SK-N-SH treated with all-trans-retinoic acid at 6 μM for 48 hours (cell line): ENCODE measurements at places on chromosomes 13 and 19.

DNA sequence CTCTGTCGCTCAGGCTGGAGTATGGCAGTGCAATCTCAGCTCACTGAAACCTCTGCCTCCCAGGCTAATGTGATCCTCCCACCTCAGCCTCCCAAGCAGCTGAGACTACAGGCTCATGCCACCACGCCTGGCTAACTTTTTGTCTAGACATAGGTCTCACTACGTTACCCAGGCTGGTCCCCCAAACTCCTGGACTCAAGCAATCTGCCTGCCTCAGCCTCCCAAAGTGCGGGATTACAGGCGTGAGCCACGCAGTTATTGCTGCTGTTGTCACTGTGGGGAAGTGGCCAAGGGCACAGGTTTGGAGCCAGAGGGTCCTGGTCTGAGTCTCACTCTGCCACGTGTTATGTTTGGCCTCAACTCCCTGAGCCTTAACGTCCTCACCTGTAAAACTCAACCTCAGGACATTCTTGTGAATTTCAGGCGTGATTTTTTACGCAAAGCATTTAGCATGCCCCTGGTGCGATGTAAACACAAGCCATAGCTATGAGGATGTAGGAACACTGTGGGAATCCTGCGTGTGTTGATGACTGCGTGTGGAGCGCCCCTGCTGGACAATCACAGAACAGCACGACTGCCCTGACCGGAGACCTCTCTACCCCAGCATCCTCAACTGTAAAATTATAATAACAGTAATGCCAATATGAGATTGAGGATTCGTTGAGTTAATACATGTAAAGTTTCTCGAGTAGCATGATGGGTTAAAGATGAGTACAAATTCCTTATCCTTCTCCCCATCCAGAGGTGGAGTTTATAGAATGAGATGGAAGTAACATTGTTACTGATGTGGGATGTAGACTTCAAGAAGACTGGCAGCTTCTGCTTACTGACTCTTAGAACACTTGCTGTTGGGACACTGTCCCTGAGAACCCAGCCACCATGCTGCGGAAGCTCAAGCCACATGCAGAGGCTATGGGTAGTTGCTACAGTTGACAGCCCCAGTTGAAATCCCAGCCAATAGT, 41.8 kb upstream of the PNMA8B start:
- ATAC-seq = peak; percentile 89

GRCh38 chr19:869245-870177, 10.0 kb downstream of the CFD start:
- ATAC-seq = peak; percentile 74

DNA sequence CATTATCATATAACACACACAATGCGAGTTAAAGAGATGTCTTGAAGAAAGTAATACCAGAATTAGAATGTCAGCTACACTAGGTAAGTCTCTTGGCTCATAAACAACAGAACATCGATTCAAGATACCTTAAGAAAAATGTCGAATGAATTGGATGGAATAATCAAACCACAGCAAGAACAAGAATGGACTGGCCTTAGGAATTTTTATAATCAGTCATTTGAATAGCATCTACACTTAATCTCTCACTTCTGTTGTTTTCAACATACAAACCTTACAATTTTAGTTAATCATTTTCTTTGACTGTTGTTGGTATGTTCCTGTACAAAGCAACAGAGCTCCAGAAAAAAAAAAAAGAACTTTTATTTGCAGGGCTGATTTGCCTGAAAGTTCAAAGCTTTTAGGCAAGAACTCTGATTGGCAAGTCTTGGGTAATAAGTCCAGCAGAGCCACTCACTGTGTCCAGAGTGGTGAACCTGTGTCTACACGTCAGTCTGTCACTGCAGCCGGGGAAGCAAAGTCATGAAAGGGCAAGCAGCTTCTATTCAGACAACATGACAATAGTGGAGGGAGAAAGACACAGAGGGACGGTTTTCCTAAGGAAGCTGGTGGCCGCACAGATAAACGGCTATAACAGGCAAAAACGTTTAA, 1026.1 kb upstream of the MIR17HG start:
- no peak for ATAC-seq

- no peak for ATAC-seq
Measured at GRCh38 chr13:97695684-97696083, 257.8 kb upstream of the IPO5 start.

- no peak for ATAC-seq
Measured at GRCh38 chr19:4154571-4155312, 1.3 kb downstream of the CREB3L3 start.

- ATAC-seq = no peak
Measured at GRCh38 chr13:105196052-105196451, 1339.4 kb downstream of the EFNB2 start.

- ATAC-seq = peak; percentile 81
Measured at GRCh38 chr13:99686157-99686572, 184.9 kb downstream of the TM9SF2 start.

- ATAC-seq = no peak
Measured at GRCh38 chr19:49094505-49095482, 9.5 kb downstream of the SNRNP70 start.

GRCh38 chr13:21139374-21139773, 37.0 kb downstream of the SKA3 start:
- ATAC-seq = no peak

- ATAC-seq = no peak
Measured at GRCh38 chr13:26326562-26326961, 72.6 kb downstream of the CDK8 start.

GRCh38 chr19:50893047-50893736, 18.0 kb downstream of the KLK4 start:
- peak; percentile 49; the same call in 1 of the 3 replicates for ATAC-seq

- ATAC-seq = peak; percentile 60
Measured at GRCh38 chr13:102825400-102825799, 20.4 kb upstream of the ERCC5 start.

- no peak for ATAC-seq
Measured at GRCh38 chr13:76641056-76641455, 245.1 kb downstream of the KCTD12 start.

DNA sequence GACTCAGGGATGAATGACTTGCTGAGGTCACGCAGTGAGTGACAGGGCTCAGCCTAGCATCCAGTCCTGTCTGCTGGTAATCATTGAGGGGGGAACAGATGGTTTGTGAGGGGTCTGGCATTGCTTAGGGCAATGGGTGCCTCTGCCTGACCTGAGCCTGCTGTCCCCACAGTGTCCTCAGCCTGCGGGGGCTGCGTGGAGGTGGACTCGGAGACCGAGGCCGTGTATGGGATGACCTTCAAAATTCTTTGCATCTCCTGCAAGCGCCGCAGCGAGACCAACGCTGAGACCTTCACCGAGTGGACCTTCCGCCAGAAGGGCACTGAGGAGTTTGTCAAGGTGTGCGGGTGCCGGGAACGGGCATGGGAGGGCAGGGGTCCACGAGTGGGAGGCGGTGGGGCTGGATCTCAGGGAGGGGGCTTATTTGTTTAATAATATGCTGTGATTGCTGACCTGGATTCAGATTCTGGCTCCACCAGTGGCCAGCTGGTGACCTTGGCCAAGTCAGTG, 2.1 kb downstream of the SCN1B start:
- no peak for ATAC-seq

GRCh38 chr13:45167611-45168554, 33.0 kb downstream of the KCTD4 start:
- no peak for ATAC-seq

GRCh38 chr19:55866521-55866920, 30.2 kb downstream of the NLRP4 start:
- no peak for ATAC-seq

- no peak for ATAC-seq
Measured at GRCh38 chr19:39408392-39409207, 2.0 kb downstream of the ZFP36 start.

DNA sequence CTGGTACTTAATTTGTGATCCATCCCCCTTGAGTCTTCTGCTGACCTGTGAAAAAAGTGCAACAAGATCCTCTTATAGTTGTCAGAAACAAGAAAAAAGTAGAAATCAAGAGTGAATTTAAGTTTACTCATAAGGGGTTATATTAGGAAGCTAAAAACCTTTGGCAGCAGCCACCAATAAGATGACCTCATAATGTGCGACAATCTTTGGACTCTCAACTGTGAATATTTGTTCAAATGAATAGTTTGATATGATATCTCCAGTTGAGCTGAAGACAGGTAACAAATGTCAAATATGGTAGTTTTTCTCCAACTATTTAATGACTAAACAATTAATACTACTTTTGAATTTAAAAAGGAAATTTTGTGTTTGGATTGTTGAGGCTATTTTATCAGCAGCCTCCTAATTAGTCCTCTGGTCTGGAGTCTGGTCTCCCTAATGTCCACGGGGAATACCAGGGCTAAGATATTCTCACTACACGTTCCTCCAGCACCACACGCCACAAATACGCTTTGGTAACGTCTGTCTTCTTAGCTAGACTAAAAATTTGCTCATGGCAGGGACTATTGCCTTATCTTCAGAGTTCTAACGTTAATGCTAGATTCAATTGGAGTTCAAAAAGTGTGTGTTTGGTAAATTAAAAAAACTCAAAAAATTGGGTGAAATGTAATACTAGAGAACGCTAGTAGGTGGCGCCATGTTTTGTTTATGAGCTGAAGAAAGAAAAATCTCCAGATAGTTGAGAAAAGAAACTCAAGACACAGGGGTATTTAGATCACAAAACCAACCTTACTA, 51.0 kb upstream of the PDX1 start:
- ATAC-seq = no peak

- ATAC-seq = no peak
Measured at GRCh38 chr13:114049026-114049425, 75.2 kb upstream of the C13orf46 start.

- ATAC-seq = no peak
Measured at GRCh38 chr19:55672418-55672817, 2.6 kb upstream of the EPN1 start.

DNA sequence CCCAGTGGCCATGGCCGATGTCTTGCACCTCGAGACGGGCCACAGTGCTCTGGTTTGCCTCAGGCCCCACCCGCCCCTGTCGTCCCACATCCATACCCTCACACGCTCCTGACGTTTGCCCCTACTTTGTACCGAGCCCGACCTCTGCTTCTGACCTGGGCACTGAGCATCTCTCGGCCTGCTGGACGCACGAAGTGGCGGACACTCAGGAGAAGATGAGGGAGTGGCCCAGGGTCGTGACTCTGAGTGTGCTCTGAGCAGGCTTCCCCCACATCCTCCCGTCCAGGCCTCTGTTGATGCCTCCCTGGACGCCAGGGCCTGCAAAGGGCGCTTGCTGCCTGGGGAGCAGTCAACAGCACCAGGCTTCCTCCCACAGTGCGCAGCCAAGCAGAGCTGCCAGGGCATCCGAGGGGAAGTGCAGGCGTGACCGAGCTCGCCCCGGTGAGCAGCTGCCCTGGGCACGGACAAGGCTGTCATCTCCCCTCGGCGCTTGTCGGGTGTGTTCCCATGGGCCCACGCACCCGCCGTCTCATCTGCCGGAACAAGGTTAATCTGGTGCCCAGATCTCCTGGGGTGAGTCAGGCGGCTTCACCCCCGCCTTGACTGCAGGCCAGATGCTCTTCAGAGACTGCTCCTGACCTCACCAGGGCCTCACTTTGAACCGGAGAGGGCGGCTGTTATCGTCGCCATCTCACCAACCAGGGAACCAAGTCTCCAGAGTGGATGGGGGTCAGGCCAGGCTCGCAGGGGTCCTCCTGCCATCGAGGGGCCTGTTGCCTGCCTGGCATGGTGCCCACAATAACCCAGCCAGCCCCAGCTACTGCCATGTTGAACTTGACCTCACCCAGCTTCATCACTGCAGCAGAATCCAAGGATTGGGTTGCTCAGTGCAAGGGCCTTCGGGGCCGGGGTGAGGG, 27.2 kb downstream of the COMP start:
- peak; percentile 73 for ATAC-seq

DNA sequence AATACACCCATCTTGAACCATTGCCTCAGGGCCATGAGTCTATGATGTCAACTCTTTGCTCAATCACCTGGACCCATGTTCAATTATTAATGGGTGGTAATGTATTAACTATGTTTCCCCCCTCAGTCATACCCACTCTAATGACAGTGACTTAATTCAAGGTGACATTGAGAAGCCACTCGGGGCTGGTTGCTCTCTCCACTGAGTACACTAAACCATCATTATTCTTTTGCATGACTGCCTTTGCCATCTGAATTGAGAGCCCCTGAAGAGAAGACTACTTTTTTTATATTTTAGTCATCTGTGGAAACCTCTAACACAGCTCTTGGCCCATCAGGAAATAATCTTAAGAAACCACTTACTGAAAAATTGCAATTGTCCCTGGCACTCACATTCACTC, 139.2 kb upstream of the SOX21 start:
- no peak for ATAC-seq

- ATAC-seq = peak; percentile 7
Measured at GRCh38 chr19:17866964-17867486, 4.7 kb upstream of the SLC5A5 start.

- ATAC-seq = no peak
Measured at GRCh38 chr13:79803989-79804388, 323.0 kb downstream of the NDFIP2 start.

DNA sequence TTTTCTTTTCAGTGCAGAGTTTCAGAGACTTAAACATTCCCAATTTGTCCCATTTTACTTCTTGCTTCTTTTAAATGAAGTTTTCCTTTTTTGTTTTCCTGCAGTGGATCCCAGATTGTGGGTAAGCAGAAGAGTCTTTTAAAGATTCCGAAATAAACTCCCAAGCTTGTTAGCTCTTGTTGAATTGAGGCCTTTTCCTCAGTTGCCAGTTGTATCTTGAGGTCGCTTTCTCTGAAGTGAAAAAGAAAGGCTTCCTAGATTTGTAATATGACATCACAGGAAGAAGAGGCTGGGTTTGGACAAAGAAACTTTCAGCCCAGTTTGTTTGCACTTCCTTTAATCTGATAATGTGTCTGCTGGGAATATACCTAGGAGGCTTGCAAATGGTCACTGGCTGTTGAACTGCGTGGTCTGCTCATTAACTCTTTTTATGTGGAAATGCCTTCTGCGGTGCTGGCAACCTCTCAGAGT, at the start of gene LPAR6:
Gene LPAR6 (minus strand): TSS at position 233 of the 471 bp plus-strand sequence. CDS start 690 bp downstream, outside the sequence.
- no peak for ATAC-seq

GRCh38 chr13:107144432-107144831, 576.5 kb upstream of the ARGLU1 start:
- no peak for ATAC-seq

DNA sequence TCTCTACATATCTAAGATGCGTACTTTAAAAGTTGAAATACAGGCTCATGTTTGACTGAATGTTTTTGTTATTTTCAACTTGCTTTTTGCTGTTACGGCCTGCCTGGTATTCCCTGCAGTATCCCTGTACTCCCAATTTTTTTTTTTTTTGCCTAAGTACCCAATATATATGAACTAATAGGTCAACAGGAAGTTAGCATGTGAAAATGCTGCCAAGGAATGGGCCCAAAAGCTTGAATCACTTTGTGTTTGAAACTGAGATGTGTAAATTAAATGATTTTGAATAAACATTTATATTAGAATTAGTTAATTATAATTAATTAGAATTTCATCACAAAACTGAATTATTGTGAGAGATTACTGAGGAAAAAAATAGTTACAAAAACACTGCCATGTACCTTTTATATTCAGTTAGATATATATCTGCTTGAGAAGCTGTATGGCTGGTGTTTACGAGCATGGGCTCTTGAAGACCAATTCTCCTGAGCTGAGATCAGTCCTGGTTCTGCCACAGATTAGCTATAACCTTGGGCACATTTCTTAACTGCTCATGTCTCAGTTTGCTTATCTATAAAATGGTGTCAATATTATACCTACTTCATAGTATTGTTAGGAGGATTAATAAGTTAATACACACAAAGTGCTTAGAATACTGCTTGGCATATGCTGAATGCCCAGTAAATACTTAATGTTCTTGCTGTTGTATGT, 16.0 kb downstream of the TDRD3 start:
- ATAC-seq = no peak

- ATAC-seq = no peak
Measured at GRCh38 chr19:7677669-7678311, 900 bp downstream of the MCEMP1 start.

- ATAC-seq = no peak
Measured at GRCh38 chr13:49517461-49517860, 21.7 kb downstream of the PHF11 start.
